Effector CD8-positive, alpha-beta T cell (primary cell): ENCODE measurements at places on chromosomes 2 and 18.

GRCh38 chr2:68726608-68727367 is 7.8 kb upstream of the ARHGAP25 start:
- DNase-seq, result peak; percentile 35

DNA sequence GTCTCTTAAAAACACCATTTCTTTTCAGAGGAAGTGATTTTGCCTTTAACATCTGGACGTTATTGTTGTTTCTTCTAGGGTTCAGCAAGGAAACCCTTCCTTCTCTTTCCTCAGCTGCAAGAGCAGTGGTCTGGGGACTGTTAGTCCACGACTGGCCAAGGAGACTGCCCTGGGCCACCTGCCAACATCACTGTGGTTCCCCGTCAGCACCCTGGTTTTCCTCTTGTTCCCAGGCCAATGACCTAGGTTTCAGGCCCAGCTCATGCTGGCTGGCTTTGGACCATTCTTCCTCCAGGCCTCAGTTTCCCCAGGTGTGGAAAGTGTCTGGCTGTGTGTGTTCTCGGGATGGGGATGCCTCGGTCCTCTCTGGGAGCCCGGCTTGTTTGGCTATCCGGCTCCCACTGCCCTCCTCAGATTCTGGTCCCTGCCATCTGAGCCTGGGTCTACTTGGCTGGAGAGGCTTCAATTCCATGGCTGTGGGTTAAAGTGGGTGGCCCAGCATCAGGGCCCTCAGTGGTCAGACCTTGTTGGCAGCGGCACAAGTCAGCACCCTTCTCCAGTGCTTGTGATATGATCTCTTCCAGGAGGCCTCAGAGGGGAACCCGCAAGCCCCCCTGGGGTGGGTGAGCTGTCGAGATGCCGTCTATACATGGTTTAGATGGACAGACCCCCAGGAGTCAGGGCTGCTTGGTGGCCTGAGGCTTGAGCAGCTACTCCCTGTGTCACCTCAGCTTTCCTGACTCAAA is 234.3 kb upstream of the HS6ST1 start:
- no peak for DNase-seq

GRCh38 chr2:37555457-37555856 is 116.0 kb downstream of the CDC42EP3 start:
- DNase-seq, result no peak

DNA sequence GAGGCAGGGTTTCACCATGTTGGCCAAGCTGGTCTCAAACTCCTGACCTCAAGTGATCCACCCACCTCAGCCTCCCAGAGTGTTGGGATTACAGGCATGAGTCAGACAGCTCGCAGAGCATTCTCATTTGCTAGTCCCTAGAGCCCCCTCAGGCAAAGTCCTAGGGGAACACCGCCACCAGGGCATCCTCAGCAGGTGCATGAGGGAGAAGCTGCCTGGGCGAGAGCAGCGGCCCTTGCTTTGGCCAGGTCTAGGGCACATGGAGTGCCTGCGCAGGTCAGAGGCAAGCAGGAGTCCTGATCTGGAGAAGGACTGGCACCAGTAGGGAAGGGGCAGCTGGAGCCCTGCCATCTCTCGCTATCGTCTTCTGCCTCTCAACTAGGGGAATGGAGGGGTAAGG is 32.4 kb downstream of the NGEF start:
- DNase-seq, result no peak

- no peak for DNase-seq
Measured at GRCh38 chr2:119049968-119050704, 108.1 kb downstream of the MARCO start.

DNA sequence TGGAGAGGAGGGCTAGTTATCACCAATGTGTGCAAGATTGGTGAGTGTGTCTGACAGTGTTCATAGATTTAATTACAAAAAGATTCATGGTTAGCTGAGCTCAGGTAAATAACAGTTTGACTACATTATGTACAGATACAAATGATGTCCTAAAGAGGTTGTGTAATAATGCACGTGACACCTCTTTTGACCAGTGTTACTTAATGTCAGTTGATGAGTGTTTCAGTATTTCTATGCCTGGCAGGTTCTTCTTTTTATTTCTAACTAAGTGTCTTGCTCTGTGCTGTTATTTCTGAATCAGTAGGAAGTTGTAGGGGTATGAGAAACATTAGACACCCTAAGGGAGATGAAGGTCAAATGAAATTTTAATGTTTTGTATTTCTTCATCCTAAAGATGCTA is 7.9 kb upstream of the INHBB start:
- no peak for DNase-seq

GRCh38 chr18:76384114-76384790 is 110.8 kb downstream of the ZNF516 start:
- no peak for DNase-seq

DNA sequence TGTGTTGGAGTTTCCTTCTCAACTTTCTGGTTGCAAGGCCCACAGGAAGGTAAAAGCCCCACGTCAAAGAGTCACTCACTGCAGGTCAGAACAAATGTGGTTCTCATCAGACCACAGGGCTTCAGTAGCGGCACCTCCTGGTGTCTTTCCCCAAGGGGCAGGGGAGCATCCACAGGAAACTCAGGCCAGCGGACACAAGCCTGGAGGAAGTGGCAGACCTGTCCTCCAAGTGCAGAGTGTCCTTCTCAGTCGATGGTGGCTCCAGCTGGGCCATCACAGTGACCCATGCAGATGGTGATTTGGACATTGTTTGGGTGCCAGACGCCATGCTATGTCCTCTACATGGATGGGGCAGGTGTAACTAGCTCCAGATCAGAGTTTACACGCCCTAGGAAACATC is 84.9 kb downstream of the ACKR3 start:
- no peak for DNase-seq
